Activated naive CD4-positive, alpha-beta T cell treated with anti-CD3 and anti-CD28 coated beads, Interleukin-2, amount 10 ng/mL, durations not matched to agents 7 days and 5 days (primary cell): ENCODE measurements at places on chromosomes 3 and 15.

DNA sequence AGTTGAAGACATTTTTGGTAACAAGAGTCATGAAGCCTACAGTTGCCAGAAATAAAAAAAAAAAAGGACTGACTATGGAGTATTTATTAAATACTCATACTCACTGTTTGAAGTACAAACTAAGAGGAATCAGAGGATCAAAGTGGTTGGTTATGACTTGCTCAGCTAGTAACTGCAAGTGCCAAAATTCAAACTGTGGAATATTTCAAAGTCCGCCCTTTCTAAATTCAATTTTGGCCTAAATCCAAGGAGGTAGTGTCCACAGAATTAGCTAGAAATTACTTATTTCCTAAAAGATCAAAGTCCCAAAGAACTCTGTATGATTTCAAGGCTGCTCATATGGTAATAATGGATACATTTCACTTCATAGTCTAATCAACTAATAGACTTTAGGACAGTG, 274.5 kb downstream of the ZBTB20 start:
- no peak for DNase-seq

- no peak for DNase-seq
Observed at GRCh38 chr3:16349986-16350596, 85.1 kb downstream of the OXNAD1 start.

DNA sequence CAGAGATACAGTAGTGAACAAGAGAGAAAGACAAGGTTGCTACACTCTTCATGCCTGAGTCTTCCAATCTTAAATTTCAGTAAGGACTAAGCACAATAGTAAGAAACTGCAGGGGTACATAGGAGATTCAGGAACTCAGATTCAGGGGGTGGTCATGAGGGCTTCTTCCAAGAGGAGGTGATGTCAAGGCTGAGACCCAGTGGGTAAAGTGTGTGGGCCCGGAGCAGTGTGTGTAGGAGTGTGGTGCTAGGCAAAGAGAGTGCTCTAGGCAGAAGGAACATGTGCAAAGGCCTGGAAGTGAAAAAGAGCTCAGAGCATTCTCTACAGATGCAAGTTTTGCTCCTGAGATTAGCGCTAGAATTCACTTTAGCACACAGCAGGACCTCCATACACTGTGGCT, 102.9 kb upstream of the SPATA12 start:
- no peak for DNase-seq

- DNase-seq, result no peak
Observed at GRCh38 chr3:72617424-72618024, 230.7 kb downstream of the SHQ1 start.

GRCh38 chr3:127328421-127328820, 40.6 kb upstream of the PRR20G start:
- no peak for DNase-seq

DNA sequence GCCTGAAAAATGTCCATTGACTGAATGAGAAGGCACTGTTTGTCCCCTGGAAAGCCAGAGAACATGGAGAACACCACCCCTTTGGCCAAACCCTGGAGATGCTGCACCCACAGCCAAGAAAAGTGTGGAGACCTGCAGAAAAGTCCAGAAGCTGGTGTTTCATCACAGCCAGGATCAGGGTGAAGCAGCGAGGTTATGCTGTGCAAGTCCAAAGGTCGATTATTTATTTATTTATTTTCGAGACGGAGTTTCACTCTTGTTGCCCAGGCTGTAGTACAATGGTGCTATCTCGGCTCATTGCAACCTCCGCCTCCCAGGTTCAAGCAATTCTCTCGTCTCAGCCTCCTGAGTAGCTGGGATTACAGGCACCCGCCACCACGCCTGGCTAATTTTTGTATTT, 5.5 kb upstream of the CTSH start:
- no peak for DNase-seq

DNA sequence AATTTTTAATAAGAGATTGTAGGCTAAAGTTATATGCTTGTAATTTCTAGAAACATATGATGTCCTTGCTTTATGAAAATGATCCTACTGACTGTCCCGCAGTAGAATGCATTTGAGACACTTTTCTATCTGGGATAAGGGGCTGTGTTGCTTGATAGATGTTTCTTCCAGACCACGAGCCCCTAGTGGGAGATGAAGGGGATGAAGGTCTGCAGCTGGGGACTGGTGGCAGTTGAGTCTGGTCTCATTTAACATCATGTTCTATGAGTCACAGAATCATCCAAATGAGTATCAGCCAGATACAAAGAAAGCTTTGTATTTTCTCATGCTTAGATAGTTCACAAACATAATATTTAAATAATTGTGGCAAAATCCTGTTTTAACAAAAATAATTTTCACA, 84.3 kb upstream of the PRTG start:
- DNase-seq, result no peak

DNA sequence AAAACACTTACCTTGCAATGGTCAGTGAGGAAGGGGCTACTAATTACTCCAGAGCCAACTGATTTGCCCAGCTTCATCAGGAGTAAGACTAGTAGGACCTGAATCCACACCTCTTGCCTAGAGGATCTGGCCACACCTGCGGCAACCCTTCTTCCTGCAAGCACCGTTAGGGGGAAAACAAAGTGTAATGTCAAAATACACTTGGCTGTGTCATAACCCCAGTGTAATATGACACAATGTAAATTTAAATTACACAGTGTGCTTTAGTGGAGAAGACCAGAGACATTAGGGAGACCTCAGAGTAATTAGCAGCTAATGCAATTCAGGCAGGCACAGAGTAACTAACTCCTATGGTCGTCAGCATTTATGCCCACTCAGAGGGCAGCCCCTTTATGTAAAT, 308.5 kb upstream of the ARRDC4 start:
- DNase-seq, result no peak

GRCh38 chr3:126961191-126961790, 21.6 kb upstream of the PLXNA1 start:
- no peak for DNase-seq

GRCh38 chr3:119794971-119795612, 13.2 kb downstream of the NR1I2 start:
- DNase-seq, result no peak

- DNase-seq, result no peak
Observed at GRCh38 chr3:172066880-172067796, 27.8 kb downstream of the FNDC3B start.

DNA sequence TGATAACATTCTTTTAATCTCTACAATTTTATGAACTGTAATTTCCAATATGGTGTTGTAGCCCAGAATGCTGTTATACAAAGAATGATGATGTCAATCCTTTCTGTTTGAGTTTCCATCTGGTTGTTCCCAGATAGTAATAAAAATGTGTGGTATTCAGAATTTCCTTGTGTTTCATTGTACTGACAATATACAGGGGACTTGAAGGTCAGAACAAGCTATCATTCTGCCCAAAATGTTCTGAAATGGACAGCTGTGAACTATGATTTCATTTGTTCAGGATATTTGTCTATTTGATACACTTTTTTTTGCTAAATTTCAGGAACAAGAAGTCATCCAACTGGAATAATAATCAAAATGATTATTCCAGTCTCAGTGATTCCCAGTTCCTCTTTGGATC, 40.8 kb downstream of the C3orf62 start:
- DNase-seq, result no peak

DNA sequence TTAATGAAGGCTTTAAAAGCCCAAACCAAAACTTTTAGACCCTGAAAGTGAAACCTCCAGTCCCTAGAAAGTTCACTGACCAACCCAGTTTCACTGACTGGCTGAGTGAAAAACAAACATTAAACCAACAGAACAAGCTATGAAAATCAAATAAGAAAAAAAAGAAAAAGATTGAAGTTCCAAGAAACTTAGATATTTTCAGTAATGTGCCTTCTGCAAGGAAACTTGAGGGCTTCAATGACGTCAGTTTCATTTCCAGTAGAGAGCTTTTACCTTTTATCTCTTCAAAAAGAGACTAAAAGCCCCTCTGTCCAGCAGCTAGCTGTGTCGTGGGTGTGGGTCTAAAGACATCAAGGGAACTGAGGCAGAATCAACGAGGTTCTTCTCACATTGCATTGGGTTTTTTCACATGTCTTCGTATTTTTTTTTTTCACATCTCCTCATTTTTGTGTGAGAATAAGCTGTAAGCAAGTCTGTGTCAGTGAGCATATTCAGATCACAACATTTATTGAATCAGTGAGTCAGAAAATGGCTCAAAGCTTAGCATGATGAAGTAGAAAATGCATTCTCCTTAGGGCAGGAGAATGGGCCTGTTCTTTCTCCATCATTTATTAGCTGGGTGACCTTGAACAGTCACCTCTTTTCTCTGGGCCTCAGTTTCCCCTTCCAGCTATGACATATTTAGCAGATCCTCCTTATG, 54.8 kb upstream of the BCL6 start:
- DNase-seq, result peak; percentile 64

DNA sequence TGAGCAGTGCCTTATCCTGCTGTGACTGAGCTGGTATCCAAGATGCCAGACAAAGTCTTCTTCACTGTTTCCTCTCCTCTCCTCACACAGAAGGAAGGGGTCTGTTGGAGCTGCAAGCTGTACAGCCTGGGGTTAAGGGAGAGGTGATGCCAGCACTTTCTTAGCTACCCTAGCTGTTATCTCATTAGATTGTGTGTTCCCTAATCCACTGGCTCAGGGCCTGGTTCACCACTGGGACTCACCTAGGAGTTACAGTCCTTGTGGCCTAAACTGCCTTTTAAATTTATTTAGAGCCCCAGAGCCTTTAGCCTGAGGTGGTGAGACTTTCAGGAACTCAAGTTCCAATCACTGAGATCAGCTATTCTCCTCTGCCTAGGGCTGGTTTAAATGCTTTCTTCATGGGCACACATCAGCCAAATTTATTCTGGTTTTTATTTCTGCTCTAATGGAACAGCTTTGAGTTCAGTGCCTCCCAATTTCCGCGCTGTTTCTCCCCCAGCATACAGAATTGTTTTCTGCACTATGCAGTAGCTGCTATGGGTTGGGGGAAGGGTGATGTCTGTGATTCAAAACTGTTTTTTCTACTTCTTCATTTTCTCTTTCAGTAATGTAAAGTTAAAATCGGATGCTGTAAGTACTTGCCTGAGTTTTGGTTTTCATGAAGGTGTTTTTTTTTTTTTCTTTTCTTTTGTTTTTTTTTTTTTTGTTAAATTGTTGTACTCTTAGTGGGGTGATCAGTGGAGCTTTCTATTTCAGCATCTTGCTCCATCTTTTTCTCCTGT, 198.8 kb downstream of the DOCK3 start:
- no peak for DNase-seq

DNA sequence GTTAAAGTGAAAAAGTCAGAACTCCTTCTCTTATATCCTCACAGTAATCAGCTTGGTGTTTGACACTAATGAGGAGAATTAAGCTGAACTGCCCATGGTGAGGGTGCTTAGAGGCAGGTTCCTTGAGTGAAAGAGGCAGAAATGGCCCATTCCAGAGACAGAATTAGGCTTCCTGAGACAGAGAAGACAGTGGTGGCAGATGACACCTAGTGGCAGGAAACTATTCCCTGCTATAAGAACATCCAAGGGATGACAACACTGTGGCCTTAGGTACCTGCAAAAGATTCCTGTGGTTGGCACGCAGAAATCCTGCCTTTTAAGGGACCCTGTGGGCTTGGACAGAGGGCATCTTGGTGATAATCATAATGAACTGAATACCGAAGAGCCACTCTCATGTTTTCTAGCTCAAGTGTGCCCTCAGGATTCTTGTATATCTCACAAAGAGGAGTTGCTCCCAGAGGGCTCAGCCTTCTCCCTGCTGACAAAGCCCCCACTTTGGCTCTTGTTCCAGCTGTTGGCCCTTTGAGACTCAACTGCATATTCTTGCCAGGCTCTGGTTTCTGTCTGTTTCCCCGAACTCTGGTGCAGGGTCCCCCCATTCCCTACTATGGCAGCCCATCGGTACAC, 56.0 kb downstream of the KBTBD12 start:
- peak; percentile 32 for DNase-seq

DNA sequence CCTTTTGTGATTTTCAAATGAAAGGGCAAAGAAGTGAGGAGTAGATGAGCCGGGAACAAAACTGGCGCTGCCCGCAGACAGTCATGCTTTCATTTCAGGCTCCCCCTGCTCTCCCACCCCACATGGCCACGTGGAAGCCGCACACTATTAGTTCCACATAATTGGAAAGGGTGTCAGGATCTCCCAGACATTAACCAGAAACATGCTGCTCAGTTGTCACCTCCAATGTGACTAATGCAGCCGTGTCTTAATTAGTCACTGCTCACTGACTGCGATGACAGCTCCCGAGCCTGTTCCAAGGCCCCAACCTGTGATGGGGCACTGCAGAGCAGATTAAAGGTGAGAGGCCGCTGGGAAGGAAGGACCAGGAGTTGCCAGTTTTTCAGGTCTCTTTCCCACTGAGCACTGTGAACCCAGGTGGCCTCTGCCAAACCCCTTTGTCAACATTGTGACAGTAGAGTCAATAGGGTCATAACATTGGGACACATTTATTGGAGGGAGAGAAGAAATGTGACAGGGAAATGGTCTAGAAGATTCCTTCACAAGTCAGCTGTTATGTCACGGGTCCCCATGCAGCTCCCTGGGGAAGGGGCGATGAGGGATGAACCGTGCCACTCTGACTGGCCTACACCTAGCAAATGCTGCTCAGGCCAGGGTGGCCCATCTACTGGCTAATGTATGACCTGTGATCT, 38.6 kb upstream of the SFMBT1 start:
- no peak for DNase-seq
